ENCODE measurements at places on chromosomes 6 and 20.

DNA sequence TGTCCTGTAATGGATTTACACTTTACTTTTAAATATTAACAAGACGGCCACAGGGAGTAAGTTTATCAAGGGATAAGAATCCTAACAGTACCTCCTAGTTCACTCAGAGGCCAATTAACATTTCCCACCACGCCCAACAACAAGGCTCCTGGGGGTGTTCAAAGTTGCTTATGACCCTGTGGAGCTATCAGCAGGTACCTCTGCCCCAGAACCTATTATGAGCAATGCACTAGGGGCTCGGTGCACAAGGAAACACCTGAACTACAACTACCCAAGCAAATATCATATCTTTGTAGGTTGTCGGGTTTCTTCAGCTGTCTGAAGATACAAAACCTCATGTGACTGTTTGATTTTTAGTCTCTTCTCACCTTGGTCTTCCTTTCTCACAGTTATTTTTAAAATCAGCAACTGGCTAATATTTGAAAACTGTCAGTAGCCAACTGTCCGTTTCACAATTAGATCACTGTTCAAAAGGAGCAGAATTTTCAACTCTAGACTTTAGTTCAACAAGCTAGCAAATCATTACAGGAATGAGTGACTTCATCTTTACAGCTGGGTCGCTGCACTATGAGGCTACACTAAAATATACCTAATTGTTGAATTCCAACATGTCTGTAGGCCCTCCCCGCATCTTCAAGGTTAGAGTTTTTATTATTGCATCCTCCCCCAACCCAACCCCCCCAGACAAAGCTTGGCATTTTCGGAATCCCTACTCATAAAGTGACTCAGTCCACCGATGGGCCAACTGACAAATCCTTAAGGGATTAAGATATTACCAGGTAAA is 38.1 kb downstream of the B4GALT5 start:
- DNase-seq = no peak

GRCh38 chr6:3843379-3844096 is 5.6 kb upstream of the FAM50B start:
- no peak for DNase-seq

DNA sequence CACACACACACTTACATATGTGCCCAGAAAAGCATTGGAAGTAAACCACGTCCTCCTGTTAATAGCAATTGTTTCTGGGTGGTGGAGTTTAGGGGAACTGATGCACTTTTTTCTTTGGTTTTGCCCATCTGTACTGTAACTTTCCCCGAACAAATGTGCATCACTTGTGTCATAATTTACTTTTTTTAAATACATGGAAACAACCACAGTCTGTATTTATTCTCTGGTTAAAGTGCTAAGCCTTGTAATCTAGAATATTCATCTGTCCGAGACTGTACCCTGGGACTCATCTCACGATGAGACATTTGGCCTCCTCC is 61.5 kb upstream of the CD93 start:
- no peak for DNase-seq

DNA sequence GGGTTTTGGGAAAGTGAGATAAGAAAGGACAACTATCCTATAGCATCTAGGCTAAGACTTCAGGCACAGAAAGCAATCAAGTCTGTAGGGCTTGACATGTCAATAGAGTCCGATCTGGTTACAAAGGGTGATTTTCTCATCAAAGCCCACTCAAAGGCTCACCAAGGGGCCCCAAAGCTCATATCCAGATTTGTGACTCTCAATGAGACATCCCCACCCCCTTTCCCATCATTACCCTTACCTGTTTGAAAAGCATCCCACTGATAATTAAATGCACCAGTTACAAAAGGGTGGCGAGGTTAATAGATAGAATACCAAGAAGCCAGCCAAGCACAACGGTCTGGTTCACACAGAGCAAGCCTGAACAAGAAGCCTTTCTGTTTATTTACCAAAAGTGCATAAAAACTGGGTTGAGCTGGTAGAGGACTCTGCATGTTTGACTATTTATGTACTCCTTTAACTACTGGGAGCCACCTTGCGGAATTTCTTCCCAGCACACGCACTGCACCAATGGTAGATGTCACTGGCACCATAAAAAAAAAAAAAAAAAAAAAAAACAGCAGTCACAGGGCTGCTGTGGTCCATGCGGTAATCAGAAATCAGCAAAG is 6.1 kb downstream of the JAG1 start:
- DNase-seq = no peak

- DNase-seq = no peak
These were observed 88.1 kb downstream of the SYNJ2 start for GRCh38 chr6:158069800-158070195.

GRCh38 chr20:59087829-59088433 is 45.3 kb upstream of the PRELID3B start:
- DNase-seq = peak; percentile 54

- no peak for DNase-seq
These were observed 369.0 kb downstream of the ARHGAP18 start for GRCh38 chr6:129340983-129341382.

DNA sequence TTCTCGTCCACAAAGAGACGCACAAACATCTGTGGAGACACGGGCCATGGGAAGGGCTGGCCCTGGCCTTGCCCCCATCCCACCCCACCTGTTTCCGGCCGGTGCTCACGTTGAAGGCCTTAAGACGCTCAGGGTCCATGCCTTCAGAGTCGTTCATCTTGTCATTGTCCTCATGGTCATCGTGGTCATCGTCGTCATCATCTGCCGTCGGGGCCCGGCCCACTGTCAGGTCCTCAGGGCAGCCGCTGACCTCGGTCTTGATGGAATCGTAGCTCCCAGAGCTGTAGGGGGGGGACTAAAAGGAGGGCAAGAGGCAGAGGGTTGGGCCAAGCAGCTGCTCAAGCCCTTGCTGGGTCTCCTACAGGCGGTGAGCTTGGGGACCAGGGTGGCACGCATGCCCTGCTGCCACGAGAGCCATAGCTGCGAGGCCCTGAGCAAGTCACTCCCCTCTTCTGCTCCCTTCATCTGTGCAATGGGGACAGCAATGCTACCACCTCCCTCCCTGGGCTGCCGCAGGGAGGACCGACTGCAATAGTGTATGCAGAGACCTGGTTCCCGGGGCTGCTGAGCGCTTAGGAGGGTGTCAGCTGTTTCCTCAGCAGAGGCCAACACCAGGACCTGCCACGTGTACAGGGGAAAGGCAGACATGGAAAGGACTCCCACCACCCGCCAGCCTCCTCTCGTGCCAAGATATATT is 95.5 kb downstream of the ASXL1 start:
- no peak for DNase-seq

GRCh38 chr6:156617376-156617775 is 159.8 kb upstream of the ARID1B start:
- no peak for DNase-seq

GRCh38 chr6:90111387-90111786 is 185.3 kb downstream of the BACH2 start:
- no peak for DNase-seq

DNA sequence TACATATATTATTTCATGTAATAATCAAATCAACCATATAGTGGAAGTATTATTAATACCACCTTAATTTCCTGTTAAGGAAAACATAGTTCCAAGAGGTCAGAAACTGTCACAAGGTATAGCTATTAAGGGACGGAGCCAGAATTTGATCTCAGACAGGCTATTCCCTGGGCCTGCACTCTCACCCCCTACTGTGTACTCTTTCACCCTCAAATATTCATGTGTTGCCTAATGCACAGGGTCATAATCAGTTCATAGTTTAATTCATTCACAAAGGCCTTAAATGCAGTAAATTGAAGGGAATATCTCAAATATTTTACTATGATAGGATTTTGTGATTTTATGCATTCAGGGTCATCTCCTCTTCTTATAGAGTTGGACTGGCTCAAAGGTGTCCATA is 67.2 kb upstream of the IFNGR1 start:
- no peak for DNase-seq

DNA sequence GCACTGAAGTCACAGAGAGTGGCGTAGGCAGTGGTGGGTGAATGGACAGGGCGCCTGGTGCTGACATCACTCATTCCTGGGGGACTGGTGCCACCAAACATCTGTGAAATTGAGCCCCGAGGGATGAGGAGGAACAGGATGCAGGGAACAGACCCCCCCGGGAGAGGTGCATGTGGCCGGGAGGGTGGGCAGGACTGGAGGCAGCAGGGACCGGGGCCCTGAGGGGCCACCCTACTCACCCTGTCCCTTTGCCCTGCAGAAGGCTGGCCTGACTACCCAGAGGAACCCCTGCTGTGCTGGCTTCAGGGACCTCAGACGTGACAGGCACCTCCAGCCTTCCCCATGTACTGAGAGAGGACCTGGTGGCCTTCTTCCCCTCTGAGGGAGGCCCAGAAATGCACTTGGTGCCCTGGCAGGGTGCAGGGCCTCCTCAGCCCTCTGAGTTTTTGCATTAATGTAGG is 25.1 kb downstream of the SYNDIG1 start:
- no peak for DNase-seq

GRCh38 chr20:48702455-48702913 is 125.3 kb downstream of the PREX1 start:
- DNase-seq = no peak
